Neuronal stem cell (in vitro differentiated cells): ENCODE measurements at places on chromosomes 7 and 10.

- DNase-seq, result no peak
These were observed 10.8 kb downstream of the ERLIN1 start for GRCh38 chr10:100174699-100175677.

GRCh38 chr10:25666276-25666675, 267.8 kb upstream of the MYO3A start:
- DNase-seq, result no peak

DNA sequence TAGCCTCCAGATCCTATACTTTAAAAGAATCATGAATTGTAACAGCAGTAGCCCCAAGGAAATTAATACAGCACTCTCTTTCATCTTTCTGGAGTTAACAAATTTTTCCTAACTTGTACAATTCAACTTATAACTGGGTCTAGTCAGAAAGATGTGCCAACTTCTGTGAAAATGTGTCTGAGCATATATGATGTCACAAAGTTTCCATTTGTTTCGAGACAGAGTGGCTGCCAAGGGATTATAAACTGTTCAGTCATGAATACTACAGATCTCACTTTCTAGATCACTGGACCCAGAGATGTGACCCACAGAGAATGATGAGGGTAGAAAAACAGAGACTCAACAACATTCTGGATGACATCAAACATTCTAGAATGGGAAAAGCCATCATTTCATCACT, 249.2 kb upstream of the PHF14 start:
- no peak for DNase-seq

- DNase-seq, result no peak
These were observed 29.8 kb downstream of the ITPRIP start for GRCh38 chr10:104308439-104308903.
